ENCODE measurements at places on chromosomes 4 and X.

- DNase-seq, result no peak
Observed at GRCh38 chr4:120327276-120327675, 260.6 kb upstream of the MAD2L1 start.

DNA sequence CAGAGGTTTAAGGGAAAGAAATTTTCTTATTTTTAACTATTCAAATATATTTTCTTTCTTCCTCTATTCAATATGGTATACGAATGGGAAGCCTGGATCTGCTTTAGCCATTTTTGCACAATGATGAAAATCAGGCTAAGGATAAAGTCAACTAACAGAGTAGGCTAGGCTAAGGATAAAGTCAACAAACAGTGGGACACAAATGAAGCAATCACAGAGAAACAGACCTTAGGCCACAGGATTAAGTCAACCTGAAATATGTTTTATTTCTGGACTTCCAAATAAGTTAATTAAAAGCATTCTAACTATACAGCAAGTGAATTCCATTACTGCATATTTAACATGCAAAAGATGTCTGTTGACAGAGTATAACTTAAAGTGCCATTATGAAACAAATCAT, 17.0 kb downstream of the DYNLT3 start:
- DNase-seq, result no peak

DNA sequence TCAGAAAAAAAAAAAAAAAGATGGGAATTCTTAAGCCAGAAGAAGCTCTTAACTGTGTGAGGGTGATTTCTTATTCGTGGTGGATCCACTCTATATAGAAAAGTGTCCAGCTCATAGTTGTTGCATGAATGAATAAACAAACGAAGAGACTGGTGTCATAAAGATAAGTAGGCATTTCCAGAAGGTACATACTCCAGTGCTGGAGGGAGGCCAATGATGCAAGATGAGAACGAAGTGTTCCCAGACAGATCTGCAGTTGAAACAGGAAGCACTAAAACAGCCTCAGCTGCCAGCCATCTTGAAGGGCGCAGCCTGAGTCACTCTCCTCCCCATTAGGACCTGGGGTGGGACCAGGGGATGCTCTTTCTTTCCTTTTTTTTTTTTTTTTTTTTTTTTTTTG, 47.4 kb upstream of the HOPX start:
- DNase-seq, result no peak

GRCh38 chr4:56783986-56784385, 37.5 kb downstream of the SPINK2 start:
- DNase-seq, result no peak

GRCh38 chr4:7158991-7159390, 33.3 kb upstream of the SORCS2 start:
- no peak for DNase-seq

- no peak for DNase-seq
Observed at GRCh38 chrX:44157858-44158257, 184.7 kb upstream of the NDP start.

GRCh38 chr4:182994171-182994570, 77.0 kb upstream of the DCTD start:
- DNase-seq, result no peak

DNA sequence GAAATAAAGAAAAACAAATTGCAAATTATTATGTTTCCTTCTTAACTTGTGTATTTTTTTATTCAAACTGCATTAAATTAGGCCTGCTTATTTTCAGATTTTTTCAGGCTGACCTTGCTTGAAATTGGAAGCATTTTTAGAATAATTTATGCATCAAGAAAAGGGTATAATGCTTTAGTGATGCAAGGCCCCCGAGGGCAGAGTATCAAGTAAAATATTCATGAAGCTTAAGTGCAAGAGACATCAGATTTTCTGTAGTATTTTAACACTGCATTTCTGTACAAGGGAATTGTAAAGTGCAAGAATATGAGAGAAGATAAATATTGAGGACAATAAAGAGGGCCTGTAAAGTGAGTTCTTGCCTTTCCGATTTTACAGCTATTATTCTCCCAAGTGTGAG, 485.8 kb upstream of the ATOH1 start:
- DNase-seq, result no peak

DNA sequence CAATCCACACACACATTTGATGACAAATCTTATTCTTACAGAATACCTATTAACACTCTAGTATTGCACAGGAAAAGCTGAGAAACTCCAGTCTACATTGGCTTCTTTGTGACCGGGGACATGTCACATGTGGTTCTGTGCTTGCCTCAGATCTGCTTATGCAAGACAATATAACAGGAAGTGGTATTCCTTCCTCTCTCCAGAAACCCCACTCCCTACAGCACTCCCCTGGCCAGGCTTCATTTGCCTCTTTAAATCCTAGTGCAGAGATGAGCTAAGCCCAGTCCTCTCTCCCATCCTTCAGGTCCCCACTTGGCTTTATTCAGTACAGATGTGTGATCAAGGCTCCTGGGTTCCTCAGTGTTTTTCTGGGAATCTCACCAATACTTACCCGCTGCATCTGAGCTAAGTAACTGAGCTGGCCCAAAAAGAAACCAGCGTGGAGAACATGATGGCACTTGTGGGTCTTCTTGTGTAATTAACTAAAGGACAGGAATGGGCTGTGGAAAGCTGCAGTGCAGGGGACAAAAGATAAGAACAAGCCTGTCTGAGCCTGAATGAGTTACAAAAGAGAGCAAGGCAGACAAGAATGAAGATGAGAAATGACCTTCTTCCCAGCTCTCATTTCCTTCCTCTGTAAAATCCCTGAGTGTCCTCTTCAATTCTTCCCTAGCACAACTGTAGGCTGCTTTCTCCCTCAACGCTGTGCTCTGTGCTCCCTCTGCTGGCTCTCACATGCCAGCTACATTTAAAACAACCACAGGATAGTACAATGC, 105.6 kb downstream of the HNRNPD start:
- DNase-seq, result peak; percentile 7

GRCh38 chr4:115229873-115230272, 116.5 kb upstream of the NDST4 start:
- no peak for DNase-seq

- peak; percentile 9 for DNase-seq
Observed at GRCh38 chr4:174763454-174764104, 65.5 kb downstream of the GLRA3 start.

- DNase-seq, result no peak
Observed at GRCh38 chr4:98319021-98319420, 57.8 kb downstream of the RAP1GDS1 start.

DNA sequence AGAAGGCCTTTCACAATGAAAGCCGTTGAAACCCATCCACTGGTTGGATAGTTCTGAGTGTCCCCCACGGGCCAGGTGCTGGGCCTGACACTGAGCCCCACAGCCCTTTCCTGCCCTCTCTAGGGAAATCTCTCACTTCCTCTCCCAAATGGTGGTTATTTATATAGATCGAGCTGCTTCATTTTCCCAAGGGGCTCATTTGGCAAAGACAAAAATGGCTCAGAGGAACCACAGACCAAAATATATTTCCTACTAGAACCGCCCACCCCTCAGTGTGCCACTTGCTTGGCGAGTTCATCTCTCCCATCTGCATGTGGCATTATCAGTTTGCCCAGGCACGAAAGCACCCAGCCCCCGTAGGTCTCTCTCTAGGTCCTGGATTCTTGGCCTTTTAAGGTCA, 53.3 kb upstream of the STIM2 start:
- DNase-seq, result no peak

DNA sequence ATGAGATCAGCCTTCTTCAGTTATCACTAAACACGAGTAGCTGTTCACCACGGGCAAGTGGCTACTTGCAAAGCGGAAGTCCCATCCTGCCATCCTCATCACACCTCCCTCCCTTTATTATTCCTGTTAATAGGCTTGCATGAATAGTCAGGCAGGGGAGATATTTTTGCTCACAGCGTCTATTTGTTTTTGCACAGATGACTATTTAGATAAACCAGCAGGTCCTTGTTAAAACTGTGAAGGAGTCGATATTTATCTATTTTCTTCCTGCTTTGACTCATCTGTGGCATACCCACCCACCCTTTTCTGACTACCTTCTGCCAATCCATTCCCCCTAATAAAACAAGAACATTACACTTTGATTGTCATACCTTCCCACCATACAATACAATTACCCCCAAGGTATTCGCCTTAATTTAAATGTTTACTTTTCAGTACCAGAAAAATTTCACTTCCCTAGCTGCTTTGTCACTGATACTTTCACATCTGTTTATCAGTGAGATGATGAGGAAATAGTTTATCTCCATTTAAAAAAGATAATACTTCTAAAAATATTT, 96.6 kb upstream of the BANK1 start:
- no peak for DNase-seq

DNA sequence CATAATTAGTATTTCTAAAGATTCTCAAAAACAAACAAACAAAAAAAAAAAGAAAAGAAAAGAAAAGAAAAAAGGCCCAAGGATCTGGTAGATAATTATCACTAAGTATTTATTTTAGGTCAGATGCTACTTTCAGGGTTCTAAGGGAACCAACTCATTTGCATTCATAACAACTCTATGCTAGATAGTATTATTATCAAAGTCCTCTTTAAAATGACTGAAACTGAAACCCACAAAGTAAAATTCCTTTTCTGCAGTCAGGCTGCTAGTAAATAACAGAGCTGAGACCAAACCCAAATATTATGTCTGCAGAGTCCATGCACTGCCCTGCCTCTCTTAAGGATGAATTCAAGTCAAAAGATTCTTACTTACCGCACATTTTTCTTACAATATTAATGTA, 38.3 kb upstream of the MAPK10 start:
- no peak for DNase-seq

- DNase-seq, result no peak
Observed at GRCh38 chr4:181018472-181018871, 1224.7 kb upstream of the TENM3 start.

DNA sequence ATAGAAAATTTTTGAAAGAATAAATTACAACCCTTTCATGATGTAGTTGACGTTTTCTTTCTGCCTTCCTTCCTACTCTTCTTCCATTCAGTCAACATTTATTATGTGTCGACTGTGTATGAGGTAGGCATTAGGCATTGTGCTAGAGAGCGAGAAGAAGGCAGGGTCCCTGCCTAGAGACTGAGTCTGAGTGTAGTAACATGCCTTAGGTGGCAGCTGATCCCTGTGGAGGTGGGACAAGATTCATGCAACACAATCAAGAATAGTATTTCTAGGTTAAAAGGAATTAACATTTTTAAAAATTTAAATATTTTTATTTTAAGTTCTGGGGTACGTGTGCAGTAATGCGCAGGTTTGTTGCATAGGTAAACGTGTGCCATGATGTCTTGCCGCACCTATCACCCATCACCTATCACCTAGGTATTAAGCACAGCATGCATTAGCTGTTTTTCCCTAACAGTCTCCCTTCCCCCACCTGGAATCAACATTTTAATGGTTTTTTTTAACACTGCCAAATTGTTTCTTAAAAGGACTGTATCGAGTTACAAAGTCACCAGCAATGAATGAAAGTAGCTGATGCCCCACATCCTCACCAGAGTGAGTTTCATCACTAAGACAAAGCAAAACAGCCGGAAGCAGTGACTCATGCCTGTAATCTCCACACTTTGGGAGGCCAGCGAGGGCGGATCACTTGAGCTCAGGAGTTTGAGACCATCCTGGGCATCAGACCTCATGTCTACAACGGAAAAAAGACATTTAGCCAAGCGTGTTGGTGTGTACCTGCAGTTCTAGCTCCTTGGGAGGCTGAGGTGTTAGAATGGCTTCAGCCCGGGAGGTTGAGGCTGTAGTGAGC, 84.0 kb downstream of the WWC2 start:
- DNase-seq, result peak; percentile 70

DNA sequence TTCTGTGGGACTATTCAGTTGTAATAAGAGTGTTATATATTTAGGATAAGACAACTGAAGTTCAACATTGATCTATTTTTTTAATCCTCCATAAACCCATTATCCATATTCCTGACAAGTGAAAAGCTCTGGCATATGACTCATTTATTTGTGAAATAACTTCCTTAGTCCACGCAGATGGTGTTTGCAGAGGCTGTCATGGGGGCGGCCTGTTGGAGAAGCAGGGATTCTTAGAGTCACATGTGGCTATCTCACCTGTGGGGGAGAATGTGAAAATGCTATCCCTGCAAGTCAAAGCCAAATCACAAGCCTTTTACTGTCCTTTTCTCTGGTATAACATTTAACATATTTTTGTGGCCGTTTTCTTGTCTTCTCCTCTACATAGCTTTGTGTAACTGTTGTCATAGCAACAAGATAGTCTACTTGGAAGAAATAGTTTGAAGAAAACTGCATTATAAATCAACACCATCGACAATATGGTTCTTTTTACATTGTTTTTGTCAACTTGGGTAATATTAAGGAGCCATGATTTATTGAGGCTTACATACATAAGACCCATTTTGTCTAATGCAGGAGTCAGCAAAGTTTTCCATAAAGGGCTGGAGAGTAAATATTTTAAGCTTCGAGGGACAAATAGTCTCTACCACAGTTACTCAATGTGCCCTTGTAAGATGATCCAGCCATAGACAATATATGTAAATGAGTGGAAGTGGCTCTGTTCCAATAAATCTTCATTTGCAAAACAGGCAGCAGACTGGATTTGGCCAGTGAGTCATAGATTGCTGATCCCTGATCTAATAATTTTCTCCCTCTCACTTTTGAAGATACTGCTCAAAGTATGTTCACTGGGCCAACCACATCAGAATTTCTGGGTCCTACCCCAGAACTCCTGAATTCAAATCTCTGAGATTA, 395.0 kb downstream of the DTHD1 start:
- no peak for DNase-seq

- DNase-seq, result no peak
Observed at GRCh38 chr4:182809417-182810102, 107.6 kb downstream of the DCTD start.

DNA sequence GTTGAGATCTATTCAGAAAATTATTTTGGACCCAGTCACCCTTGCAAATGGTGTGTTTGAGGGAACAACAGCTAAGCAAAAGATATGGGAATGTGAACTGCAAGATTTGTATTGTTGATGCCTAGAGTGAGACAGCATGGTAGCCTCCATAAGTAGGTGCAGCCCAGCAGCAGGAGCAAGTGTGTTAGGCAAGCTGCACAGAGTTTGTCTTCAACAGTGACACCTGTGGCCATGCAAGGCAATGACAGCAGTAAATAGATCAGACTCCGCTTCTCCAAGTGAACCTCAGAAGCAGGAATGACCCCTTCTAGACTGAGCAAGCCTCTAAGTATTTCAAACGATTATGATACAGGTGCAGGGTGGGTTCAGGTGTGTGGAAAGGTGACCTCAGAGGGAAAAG, 133.4 kb upstream of the MSX1 start:
- DNase-seq, result no peak

- peak; percentile 61 for DNase-seq
Observed at GRCh38 chr4:128596115-128596514, 213.4 kb upstream of the JADE1 start.

- no peak for DNase-seq
Observed at GRCh38 chrX:138504273-138504672, 207.2 kb downstream of the FGF13 start.

- no peak for DNase-seq
Observed at GRCh38 chr4:142648378-142648777, 197.7 kb downstream of the INPP4B start.

All from epithelial cell of proximal tubule (primary cell).